ENCODE measurements at places on chromosomes 11 and 22.

DNA sequence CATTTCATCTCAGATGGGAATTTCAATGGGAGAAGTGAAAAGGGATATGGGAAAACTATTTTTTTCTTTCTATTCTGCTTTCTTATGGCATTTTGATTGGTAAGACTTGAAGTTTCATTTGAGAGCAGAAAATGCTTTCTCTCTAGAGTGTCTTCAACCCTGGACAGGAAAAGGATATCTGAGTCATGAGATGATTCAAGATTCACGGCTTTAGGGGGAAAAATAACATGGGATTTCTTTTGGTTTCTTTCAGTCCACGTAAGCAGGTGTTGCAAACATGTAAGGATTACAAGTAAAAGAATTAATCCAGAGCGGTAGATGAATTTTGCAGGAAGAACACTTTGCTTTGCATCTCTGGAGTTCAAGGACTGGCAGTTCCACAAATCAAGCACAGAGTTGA is 1001.0 kb upstream of the TENM4 start:
- DNase-seq, result no peak

GRCh38 chr22:41338614-41339212 is 37.4 kb downstream of the ZC3H7B start:
- no peak for DNase-seq

- no peak for DNase-seq
These were observed 12.2 kb downstream of the RIBC2 start for GRCh38 chr22:45425531-45426265.

DNA sequence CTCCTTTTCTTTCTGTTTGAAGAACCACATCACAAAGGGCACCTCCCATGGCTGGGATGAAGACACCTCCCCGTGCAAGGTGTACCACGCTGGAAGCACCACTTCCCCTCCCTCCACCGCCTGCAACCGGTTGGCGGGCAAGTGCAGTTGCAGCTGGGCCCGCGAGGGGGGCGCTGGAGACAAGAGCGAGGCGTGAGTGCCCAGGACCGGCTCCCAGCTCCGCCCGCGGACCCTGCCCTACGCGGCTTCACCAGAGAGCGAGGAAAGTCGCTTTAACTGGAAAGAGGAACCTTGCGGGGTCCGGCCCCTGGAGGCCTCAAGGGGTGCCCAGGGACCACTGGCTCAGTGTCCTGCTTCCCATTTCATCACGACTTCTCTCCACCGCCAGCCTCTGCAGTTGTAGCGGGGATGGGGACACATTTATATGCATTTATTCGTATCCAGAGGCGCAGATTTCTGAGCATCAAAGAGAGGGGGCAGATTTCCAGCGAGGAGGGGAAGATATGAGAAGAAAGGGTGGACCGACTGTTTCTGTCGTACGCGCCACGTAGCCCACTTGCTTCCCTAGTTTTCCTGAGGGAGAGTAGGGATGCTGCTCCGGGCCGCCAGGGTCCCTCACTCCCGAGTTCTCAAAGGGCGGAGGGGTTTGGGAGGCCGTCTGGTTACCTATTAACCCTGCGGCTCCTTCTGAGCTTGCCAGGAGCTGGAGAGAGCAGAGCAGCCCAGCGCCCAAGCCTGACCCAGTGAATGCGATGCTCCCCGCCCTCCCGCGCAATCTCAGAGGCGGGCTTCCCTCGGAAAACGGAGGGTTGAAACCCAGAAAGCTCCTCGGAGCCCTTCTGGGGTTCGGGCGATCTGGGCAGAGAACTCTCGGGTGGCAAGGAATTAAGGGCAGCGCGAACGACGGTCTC is 3.5 kb downstream of the ESAM start:
- peak; percentile 76 for DNase-seq

GRCh38 chr11:119089319-119089718 is 4.6 kb downstream of the HMBS start:
- DNase-seq, result no peak

- no peak for DNase-seq
These were observed 39.4 kb downstream of the PC start for GRCh38 chr11:66918741-66919140.

DNA sequence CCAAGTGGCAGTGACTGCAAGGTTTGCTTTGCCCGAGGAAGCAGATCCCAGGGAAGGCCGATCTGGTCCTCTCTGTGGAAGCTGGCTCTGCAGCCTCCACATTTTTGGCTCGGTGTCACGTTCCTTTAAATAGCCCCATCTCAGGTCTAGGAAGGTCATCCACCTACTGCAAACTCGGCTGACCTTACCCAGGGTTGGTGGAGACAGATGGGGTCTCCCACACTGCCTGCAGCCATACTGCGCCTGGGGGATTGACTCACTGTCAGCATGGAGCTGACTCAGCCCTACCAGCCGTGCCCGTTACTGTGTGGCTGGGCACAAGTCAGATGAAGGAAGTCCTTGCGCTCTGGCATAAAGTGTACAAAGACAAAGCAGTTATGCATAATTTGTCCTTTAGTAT is 16.9 kb downstream of the CDPF1 start:
- DNase-seq, result peak; percentile 35

DNA sequence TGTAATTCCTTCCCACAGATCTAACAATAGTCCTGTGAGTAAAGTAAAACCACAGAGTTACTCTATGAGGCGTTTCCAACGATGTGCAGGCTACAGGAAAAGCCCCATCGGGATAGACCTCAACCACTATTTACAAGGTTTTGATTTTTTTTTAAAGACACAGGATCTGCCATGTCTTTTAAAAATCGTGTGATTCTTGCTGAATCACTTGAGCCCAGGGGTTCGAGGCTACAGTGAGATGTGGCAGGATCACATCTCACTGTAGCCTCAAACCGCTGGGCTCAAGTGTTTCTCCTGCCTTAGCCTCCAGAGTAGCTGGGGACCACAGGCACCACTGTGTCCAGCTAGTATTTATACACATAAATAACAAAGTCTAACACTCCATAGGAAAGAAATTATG is 7.8 kb downstream of the TAF1D start:
- no peak for DNase-seq

DNA sequence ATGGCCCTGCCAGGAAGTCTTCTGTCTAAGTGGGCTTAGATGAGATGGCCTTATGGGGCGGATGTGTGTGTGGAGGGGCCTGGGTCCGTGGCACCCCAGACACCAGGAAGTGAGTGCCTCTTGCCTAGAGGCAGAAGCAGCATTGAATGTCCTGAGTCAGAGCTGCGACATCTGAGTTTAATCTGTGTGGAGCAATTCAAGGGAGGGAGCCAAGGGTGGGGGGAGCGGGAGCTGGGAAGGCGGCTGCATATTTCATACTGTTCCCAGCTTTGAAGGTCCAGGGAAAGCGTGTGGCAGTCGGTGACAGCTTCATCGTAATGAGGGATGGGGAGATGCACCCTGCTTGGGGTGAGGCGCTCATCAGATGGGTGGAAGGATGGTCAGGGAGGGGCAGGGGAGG is 73.5 kb upstream of the THY1 start:
- DNase-seq, result no peak

DNA sequence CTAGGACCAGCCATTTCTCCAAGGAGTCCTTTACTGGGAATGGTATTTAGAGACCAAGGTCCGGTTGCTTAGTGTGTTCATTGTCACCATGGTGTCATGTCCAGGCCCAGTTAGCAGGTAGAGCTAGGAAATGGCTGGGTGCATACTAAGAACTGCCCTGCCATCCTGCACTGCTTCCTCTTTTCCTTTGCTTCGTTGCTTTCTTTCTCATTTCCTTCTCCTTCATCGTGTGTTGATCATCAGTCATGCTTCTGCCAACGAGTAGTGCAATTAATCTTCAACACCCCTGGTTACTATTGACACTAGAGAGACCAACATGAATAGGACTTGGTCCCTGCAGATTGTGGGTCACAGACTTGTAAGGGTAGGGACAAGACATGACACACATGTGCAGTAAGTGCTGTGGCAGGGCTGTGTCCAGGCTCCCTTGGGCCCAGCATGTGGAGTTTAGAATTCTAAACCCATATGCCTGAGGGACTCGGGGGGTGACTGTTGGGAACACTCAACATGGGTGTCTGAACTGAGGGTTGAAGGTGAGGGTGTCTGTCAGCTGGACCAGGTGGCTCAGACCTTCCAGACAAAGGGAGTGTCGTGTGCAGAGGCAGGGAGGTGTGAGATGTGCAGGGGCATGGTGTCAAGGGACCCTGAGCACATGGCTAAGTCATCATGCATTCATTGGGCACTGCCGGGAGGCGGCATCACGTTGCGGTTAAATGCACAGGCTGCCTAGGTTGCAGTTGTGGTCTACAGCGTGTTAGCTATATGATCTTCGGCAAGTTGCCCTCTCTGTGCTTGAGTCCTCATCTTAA is 42.6 kb downstream of the ST14 start:
- DNase-seq, result no peak

- DNase-seq, result no peak
These were observed 652.6 kb downstream of the METTL15 start for GRCh38 chr11:28760676-28761390.

DNA sequence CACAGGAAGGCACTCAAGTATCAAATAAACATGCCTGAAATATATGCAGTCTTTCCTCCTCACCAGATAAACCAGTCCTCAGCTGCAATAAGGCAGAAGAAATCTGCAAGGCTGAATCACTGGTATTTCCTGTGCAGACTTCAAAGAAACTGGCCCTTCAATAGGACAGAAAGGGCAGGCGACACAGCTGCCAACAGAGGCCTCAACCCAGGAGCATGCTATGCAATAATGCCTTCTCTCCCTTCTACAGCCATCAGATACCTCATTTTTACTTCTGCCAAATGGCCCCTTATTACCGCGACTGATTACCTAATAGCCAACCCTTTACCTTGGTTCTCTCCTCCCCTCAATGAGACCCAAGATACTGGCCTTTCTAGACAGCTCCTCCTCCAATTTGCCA is 8.0 kb downstream of the NUMA1 start:
- no peak for DNase-seq

DNA sequence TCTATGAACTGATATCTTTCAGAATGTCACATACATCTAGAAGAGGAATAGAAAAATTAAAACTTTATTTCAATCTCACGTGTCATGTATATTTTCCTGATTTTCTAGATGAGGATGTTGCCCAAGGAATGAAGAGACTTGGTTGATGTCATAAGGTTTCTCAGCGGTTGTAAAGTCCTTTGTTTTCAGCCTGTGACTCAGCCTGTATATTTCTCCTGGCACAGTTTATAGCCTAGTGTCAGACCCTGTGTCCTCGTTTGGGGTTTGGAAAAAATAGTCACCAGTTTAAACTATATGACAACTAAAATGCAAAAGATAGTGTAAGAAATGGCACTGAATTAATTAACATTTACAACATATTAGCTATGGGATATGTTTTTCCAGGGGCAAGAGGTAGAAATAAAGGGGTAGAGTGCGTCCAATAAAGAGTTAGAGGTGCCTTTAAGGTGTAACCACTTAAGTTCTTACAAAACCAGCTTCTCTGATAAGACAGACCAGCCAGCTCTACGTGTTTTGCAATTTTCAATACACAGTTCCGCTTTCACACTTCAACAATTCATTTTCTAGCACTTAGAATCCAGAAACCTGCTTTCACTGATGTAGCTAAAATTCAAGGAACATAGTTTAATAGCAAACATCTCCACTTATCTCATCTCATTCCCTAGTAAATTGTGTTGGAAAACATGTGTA is 1432.6 kb upstream of the TENM4 start:
- DNase-seq, result no peak

DNA sequence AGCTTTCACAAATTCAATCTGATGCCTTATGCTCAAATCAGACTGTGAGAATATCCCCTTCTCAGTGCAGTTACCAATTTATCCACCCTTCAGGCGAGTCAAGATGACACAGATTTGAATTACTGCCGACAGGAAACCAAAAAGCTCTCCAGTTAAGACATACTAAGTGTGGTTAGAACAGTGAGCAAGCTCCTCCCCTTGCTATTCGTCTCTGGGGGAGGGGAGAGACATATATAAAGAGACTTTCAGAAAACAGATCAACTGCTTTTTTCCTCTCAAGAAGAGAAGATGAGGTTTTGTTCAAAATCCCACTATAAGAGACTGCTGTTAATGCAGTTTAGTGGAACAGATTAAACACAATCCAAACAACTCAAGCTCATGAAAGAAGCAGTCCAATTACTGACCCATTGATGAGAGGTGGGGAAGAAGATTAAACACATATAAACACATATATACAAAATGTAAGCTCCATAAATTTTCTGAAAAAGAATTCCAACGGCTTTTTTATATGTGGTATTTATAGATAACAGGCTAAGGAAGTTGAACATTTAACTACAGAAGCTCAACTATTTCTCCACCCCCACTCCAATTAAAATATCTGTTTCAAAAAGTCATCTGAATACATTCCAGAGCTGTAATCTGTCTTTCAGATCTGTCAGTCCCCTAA is 102.7 kb downstream of the MRTFA start:
- peak; percentile 62 for DNase-seq

- DNase-seq, result no peak
These were observed 299.3 kb downstream of the BRD1 start for GRCh38 chr22:49528420-49528720.

Data from CD4-positive, alpha-beta T cell treated with Interleukin-1 beta for 1 hour (primary cell).